ENCODE measurements at places on chromosomes 11 and 22. TPM values are rescaled to one million over a fixed set of nuclear protein-coding genes. Genes with fewer than 3 reads are reported as not detected.

DNA sequence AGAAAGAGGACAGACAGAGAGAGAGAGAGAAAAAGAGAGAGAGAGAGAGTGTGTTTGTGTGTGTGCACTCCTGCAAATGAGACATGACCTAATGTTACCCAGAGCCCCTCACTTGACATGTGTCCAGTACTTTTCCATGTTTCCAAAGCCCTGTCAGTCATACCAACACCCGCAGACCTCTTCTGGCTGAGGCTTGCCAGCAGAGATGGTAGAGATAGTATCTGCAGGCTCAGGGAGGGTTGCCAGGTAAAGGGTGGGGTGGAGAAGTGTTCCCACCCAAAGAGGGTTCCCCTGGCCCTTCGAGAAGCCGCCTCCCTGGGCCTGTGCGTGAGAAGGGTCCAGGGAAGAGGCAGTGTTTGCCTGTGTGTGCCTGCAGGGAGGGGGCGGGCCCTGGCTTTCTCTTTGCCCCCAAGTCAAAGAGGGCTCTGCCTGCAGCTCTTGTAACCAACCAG is 40.7 kb downstream of the POU2F3 start:
- H3K27ac ChIP-seq = peak overlapping the region; percentile 74
- H3K36me3 ChIP-seq = no peaks in the 10 kb centered on the region
- H3K27me3 ChIP-seq = no peaks in the 10 kb centered on the region
- H3K4me3 ChIP-seq = no peak overlapping the region
- H3K4me1 ChIP-seq = peaks cover 28% of the 10 kb centered on the region
- no peak for DNase-seq

GRCh38 chr11:73650400-73650799 is 4.0 kb downstream of the PLEKHB1 start:
- DNase-seq = no peak
- no peak overlapping the region for H3K27ac ChIP-seq
- peaks cover 2% of the 10 kb centered on the region for H3K27me3 ChIP-seq
- no peaks in the 10 kb centered on the region for H3K36me3 ChIP-seq

Gene PRR33
- total RNA-seq = not detected

DNA sequence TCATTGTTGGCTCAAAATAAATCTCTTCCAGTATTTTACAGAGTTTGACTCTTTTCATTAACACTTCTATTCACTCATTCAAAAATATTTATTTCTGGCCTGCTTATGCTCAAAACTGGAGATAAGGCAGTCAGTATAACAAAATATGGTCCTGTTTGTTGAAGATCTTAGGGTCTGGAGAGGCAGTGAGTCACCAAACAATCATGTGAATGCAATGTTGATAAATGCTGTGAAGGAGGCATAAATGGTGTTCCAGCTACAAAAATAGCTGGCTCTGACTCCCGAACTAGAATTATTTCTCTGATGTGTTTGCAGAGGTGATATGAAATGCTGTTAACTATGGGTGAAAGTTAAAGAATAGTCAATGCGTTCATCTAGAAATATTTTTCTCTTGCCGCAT is 390.6 kb downstream of the AASDHPPT start:
- no peak overlapping the region for H3K27ac ChIP-seq
- H3K4me3 ChIP-seq = no peak overlapping the region
- DNase-seq = no peak
- H3K4me1 ChIP-seq = peaks cover 34% of the 10 kb centered on the region

GRCh38 chr11:27545946-27546345 is 39.4 kb upstream of the LIN7C start:
- H3K4me3 ChIP-seq = no peak overlapping the region
- H3K36me3 ChIP-seq = no peaks in the 10 kb centered on the region

DNA sequence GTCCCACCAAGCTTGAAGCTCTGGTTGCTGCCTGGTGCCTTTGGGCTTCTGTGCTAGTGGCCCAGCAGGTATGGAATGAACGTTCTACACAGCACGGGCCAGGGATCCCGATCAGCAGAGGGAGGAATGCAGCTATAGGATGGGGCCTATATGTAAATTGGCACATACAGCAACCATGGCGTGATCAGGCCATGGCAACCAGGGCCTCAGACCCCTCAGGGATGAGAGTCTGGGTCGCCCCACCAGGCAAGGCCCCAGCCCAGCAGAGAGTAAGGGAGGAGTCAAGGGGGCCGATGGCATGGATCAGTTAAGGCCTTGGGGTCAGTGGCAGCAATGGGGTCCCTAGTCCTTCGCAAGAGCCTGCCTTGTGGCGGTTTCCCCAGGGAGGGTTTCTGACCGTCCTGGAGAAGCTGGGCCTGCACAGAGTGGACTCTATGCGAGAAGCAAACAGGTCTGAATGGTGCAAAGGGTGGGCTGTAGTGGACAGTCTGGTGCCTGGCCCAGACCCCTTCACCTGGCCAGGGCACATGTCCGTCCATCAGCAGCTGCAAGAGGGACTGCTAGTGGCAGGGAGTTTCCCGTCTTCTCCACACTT is 98.6 kb downstream of the RPS6KA4 start:
- H3K27me3 ChIP-seq = no peaks in the 10 kb centered on the region
- H3K4me3 ChIP-seq = no peak overlapping the region
- H3K36me3 ChIP-seq = no peaks in the 10 kb centered on the region
- no peaks in the 10 kb centered on the region for H3K4me1 ChIP-seq

GRCh38 chr22:44463151-44463550 is 34.9 kb downstream of the RTL6 start:
- no peaks in the 10 kb centered on the region for H3K36me3 ChIP-seq
- no peaks in the 10 kb centered on the region for H3K27me3 ChIP-seq
- no peak overlapping the region for H3K27ac ChIP-seq
- DNase-seq = no peak
- H3K4me3 ChIP-seq = no peak overlapping the region
- H3K4me1 ChIP-seq = no peaks in the 10 kb centered on the region

DNA sequence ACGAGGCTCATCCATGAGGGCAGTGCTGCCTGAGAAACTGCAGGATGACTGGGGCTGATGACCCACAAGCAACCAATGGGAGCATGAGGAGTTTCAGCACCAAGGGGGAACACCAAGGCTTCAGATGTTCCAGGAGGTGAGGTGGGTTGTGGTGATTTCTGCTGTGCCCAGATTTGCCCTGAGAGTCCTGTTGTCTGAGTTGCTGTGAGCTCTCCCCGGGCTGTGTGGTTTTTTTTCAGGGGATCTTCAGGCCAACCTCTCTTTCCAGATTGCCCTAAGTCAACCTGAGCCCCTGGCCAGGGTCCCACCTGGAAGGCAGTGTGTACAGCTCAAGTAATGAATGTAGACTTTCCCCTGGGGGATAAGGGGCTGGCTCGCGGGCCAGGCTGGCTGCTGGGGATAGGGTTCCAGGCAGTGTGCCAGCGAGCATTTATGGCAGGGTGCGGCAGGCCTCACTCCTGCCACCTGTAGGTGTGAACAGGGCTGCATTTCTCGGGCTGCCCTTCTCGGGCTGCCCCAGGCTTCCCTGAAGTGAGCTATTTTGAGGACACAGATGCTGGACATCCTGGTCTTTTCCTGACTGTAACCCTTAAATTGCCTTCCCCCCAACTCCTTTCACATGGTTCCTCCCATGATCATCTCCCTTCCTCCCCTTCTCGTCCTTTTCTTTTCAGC is 9.8 kb downstream of the SLC22A6 start:
- H3K36me3 ChIP-seq = no peaks in the 10 kb centered on the region
- no peak overlapping the region for H3K4me3 ChIP-seq
- no peak overlapping the region for H3K27ac ChIP-seq
- peak; percentile 88 for DNase-seq

DNA sequence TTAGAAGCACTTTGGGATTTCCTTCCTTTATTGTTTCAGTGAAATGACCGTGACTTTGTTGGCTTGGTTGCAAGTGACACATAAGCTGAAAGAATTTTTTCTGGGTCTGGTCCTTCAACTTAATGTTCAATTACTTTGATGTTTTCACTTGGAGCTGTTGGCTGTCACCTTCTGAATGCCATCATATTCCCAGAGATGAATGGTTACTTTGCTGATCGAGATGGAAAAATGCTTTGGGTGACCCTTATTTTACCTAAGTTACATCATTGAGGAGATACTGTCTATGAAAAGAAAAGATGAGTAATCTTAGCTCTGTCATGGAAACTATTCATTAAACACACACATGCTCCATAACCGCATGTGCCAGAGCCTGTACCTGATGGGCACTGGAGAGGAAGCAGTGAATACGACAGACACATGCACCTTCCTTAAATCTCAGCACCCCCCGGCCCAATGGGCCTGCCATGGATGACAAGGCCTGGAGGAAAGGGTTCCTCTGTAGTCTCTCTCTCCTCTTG is 76.9 kb downstream of the TENM4 start:
- no peak overlapping the region for H3K27ac ChIP-seq
- H3K4me3 ChIP-seq = no peak overlapping the region
- peaks cover 7% of the 10 kb centered on the region for H3K4me1 ChIP-seq
- H3K27me3 ChIP-seq = no peaks in the 10 kb centered on the region

Gene NUP160
- total RNA-seq = 15.9 TPM

- H3K4me1 ChIP-seq = peaks cover 16% of the 10 kb centered on the region
- H3K27ac ChIP-seq = no peak overlapping the region
- H3K36me3 ChIP-seq = no peaks in the 10 kb centered on the region
- H3K4me3 ChIP-seq = no peak overlapping the region
- no peaks in the 10 kb centered on the region for H3K27me3 ChIP-seq
- DNase-seq = no peak
Observed at GRCh38 chr11:114087025-114087424, 27.5 kb downstream of the ZBTB16 start.
